ENCODE measurements at places on chromosomes 12 and 14. TPM values are rescaled to one million over a fixed set of nuclear protein-coding genes. Genes with fewer than 3 reads are reported as not detected.

Gene KRT85
- total RNA-seq: not detected

DNA sequence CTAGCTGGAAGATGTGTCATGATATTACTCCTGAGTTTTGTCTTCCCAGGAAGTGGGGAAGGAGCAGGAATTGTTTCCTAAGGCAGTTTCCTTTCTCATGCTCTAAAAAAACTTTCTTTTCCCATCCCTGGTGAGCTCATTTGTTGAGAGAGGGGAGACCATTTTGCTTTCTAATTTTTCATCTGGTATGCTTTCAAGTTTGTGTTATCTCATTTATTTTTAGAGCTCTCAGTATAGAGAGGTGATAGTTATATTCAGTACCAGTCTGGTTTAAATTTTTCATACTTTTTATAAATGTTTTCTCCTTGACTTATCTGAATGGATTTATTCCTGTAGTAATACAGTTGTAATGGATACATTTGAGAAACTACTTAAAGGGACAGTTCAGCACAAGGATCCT is 79.6 kb downstream of the FBXW8 start:
- DNase-seq: no peak

GRCh38 chr14:69637503-69638031 is 26.2 kb downstream of the SUSD6 start:
- DNase-seq: no peak

DNA sequence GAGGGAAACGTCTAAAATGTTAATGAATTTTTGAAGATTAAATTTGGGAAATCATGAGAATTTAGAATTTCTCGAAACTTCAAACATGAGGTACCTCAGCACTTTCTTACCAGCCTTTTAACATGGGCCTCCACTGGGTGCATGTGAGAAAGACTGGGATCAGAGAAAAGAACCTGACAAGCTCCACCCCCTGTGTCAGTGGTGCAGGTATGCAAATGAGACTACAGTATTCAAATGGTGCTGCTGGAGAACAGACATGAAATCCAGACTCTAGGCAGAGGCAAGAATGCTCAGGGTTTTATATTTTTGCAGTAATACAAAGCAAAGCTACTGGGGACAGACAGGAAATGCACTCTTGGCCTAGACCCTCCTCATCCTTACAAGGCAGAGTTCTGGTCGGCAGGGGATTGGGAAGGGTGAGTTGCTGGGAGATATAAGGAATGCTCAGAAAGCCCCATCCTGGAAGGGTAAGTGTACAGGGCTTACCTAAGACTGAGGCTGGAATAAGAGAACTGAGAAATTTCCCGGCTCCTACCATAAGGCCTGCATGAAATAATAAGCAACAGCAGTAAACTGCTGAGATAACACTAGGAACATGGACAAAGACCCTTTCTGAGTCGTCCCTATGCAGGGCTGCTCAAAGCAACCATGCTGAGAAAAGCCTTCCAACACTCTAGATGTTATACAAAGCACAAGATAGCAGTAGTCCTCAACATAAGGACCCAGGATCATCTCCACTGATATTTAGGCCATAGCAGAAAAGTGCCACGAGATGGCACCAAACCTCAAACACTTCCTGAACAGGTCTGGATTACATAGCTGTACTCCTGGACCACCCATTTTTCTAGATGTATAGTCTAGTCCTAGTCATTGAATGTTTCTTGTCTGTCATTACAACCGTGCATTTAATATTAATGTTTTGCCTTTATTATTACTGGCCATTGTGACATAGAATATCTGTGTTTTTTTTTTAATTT is 260.8 kb downstream of the RASSF9 start:
- no peak for DNase-seq

- DNase-seq: no peak
These were observed 72.7 kb downstream of the RIN3 start for GRCh38 chr14:92585981-92586937.

Gene CLEC9A
- total RNA-seq: not detected

Gene NTF3
- total RNA-seq: 0.78 TPM

DNA sequence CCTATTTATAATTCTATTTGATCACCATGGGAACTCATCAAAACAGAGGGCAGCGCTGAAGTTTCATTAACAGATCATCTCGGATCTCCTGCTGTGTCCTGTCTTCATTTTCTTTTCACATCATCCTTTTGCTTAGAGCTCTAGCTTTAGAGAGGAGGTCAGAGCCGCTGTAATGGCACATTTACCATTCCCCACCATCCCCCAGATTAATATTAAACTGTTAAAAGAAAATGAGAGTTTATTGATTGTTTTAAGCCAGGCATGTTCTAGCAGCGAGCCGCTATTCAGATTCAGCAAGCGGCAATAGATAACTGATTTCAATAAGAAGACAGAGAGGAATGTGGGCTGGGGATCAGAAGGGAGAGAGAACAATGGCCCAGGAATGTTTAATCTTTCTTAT is 308.8 kb downstream of the EGLN3 start:
- no peak for DNase-seq

GRCh38 chr12:77734214-77734883 is 96.3 kb upstream of the NAV3 start:
- no peak for DNase-seq

DNA sequence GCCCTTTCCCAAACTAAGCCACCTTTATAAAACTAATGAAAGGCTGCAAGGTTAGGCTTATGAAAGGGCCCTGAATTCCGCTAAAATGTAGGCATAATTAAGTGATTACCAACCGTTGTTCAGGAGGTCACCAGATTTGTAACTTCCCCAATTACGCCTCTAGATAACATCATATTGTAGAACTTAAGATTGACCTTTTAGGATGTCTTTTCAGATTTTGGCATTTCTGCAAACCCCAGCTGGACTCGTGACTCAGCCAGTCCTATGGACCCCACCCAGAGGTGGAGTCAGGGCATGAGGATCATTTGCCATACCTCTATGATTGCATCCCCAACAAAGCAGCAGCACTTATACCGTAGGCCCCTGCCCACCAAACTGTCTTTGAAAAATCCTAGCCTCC is 3.7 kb upstream of the LPCAT3 start:
- DNase-seq: no peak

GRCh38 chr14:73476451-73476931 is 14.2 kb upstream of the RIOX1 start:
- DNase-seq: no peak

- DNase-seq: no peak
These were observed 138.1 kb downstream of the DPF3 start for GRCh38 chr14:72755766-72756165.

DNA sequence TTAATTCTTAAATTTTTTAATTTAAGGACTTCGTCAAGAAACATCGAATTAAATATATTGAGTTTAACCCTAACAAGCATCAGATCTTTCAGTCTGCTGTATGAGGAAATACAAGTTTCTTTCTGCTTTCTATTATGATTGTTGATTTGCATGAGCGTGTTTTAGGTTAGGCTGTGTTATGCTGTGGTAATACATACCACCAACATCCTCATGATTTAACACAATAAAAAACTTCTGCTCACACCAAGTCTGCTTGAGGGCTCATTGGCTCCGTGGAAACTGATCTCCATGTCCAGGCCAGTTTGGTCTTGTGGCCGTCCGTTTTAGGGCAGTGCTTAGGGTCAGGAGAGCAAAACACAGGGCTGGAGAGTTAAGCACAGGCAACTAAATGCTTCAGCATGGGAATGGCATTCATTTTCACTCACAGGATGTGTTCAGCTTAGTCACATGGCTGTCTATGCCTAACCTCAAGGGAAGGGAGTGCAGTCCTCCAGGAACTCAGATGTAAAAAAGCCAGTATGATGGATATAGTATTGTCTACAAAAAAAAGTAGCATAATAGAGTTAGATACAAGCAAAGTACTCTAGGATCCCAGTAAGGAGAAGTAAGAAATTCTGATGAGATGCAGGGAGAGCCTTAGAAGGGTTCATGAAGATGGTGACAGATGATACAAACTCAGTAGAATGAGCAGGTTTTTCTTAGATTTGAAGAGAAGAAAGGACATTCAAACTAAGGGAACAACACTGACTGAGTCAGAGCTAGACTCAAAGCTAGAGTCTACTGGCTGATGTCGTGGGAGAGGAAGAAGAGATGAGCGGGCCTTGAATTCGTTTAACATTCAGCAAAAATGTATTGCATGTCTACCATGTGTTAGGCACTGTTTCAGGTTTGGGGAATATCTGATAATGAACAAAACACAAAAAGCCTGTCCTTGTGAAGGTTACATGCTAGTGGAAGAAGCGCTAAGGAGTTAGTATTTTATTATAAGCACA is 16.3 kb downstream of the MARK3 start:
- DNase-seq: no peak

- no peak for DNase-seq
These were observed 1466.1 kb upstream of the SEL1L start for GRCh38 chr14:82999802-83000201.

- no peak for DNase-seq
These were observed 13.2 kb downstream of the PRICKLE1 start for GRCh38 chr12:42576374-42576773.

DNA sequence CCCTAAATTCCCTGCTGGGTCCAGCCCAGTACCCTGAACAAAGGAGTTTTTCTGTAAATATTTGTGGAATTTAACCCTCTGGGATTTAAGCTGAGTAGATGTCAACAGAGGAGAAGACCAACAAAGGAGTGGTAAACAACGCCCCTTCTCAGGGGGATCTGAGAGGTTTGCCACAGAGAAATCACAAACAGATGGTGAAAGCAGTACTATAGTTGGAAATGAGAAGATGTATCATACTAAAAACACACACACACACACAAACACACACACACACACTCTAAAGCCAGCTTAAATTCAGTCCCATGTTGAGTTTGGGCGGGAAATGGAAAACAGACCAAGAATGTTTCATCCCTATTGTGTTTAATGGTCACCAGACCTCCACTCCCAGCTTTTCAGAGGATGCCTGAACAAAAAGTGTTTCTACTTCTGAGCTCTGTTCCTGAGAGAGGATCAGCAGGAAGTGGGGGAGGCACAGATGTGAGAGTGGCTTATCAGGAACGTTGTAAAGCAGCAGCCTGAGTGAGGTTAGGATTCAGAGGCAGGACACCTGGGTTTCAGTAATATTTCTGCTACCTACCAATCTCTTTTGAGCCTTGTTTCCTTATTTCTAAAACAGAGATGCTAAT is 3.2 kb downstream of the BIN2 start:
- no peak for DNase-seq

DNA sequence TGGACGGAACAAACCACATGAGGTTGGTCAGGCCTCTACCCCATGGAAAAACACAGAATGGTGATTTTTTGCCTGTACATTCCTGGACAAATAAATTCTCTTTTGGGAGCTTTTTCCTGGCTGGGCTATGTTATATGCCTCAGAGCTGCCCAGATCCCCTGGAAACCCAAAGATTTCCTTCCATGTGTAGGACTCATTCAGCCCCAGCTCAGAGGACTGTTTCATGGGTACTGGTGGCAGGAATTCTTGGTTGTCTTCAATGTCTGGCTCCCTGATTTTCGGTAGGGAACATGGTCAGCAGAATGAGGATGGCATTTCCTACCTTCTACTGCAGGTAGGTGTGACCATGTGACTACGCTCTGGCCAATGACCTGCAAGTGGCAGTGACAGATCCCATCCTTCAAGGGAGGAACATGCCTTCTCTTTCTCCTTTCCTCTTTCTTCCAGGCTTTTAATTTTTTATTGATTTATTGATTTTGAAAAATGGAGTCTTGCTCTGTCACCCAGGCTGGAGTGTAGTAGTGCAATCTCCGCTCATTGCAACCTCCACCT is 15.4 kb upstream of the P2RX7 start:
- no peak for DNase-seq

DNA sequence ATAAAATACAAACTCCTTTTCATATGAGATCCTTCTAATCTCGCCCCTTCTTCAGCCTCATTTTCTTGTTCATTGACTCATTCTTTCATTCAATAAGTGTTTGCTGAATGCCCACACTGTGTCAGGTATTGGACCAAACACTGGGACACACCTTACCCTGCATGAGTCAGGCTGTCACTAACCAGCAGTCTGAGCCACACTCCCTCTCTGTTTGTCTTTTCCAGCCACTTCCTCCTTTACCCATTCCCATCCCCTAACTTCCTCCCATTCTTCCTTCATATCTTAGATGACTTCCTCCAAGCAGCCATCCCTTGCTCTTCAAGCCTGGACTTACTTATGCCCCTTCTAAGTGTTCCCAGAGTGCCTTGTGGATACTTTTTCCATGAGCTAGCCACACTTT is 27.0 kb upstream of the HIF1A start:
- DNase-seq: no peak

DNA sequence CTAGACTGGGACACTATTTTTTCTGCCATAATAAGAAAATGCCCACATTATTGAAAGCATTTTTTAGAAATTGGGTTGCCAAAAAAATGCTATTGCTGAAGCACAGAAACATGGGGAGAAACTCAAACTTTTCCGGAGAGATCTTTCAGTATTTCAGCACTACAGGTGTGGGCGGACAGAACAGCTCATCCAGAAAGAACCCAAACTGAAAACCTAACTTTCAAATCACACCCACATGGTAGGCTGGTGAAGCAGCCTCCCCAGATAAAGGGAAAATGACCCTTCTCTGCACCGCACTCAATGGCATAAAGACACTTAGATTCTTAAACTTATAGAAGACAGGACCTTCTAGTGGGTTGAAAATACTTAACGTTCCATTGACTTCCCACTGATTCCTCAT is 62.3 kb upstream of the TMPO start:
- no peak for DNase-seq

DNA sequence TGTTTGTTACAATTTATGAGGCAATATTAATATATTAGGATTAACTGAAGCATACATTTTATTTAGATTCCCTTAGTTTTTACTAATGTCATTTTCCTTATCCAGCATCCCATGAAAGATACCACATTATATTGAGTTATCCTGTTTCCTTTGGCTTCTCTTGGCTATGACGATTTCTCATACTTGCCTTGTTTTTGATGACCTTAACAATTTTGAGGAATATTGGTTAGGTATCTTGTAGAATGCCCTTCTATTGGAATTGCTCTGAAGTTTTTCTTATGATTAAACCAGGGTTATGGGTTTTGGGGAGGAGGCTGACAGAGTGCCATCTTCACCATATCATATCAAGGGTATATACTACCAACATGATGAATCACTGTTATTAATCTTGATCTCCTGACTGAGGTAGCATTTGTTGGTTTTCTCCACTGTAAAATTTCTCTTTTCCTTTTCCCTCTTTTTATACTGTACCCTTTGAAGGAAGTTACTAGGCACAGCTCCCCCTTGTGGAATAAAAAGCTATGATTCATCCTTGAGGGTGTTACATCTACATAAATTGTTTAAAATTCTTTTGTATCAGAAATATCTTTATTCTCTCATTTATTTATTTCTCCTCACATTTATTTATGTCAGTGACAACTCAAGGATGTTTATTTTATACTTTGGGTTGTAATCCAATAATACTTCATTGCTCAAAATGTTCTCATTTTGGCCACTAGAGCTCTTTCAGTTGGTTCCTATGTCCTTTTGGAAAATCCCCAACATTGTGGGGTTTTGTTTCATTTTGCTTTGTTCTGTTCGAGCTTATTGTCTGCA is 239.0 kb downstream of the SLC16A7 start:
- no peak for DNase-seq

DNA sequence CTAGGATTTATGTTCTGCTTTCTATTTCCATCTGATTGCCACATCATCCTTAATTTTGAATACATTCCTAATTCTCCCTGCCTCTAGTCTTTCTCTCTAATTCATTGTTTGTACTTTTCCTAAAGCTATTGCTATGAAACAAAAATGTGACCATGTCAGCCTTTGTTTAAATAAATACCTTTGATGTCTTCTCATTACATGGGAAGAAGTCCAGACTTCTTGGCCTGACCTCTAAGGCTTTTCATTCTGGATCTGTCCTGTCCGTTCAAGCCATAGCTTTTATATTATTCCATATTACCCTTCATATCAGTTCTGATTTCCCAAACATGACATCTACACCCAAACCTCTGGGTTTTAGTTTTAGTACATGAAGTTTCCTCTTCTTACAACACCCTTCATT is 91.4 kb downstream of the CDK17 start:
- DNase-seq: no peak

Gene ACOT6
- total RNA-seq: not detected

Gene EML5
- 0.27 TPM for total RNA-seq

Gene FOXA1
- total RNA-seq: not detected

All from Right ventricle myocardium inferior (tissue), 1 donor.